ENCODE measurements at places on chromosomes 11 and 22.

DNA sequence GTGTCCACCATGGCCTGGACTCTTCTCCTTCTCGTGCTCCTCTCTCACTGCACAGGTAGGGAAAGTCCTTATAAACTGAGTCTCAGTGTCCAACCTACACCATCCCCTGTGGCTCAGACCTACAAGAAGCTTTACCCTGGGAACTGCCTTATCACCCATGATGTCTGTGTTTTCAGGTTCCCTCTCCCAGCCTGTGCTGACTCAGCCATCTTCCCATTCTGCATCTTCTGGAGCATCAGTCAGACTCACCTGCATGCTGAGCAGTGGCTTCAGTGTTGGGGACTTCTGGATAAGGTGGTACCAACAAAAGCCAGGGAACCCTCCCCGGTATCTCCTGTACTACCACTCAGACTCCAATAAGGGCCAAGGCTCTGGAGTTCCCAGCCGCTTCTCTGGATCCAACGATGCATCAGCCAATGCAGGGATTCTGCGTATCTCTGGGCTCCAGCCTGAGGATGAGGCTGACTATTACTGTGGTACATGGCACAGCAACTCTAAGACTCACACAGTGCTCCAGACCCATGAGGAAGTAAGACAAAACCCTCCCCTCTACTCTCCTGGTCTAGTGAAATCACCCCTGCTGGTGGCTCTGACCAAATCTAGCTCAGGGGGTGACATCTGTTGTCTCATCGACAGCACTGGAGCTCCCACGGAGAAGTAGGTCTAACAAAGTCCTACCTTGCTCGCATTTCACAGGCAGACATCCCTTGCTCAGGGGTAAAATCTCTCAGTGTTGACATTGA is 74.3 kb downstream of the VPREB1 start:
- no peak for DNase-seq

DNA sequence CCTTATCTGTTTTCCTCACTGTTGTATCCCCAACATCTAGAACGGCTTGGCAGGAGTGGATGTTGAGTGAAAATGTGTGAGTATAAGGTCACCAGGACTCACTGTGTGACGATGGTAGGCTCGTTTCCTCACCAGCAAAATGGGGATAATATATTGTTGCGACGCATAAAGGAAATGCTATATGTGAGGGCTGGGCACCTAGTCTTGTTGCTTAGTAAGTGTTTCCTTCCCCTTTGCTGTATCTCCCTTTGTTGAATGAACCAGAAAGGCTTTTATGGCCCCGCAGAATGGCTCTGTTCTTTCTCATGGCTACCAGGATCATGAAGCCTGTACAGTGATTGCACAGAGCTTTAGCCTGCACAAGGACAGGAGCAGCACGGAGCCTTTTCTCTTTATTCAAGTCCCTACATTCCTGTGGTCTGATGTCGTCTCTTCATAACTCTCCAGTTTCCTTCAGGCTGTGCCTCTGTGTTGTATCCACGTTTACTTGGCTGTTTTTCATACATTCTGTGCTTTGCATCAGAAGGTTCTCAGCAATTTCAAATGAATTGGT is 5.4 kb downstream of the TNRC6B start:
- DNase-seq, result no peak

- DNase-seq, result no peak
Measured at GRCh38 chr11:57792060-57792541, 30.5 kb downstream of the CTNND1 start.

DNA sequence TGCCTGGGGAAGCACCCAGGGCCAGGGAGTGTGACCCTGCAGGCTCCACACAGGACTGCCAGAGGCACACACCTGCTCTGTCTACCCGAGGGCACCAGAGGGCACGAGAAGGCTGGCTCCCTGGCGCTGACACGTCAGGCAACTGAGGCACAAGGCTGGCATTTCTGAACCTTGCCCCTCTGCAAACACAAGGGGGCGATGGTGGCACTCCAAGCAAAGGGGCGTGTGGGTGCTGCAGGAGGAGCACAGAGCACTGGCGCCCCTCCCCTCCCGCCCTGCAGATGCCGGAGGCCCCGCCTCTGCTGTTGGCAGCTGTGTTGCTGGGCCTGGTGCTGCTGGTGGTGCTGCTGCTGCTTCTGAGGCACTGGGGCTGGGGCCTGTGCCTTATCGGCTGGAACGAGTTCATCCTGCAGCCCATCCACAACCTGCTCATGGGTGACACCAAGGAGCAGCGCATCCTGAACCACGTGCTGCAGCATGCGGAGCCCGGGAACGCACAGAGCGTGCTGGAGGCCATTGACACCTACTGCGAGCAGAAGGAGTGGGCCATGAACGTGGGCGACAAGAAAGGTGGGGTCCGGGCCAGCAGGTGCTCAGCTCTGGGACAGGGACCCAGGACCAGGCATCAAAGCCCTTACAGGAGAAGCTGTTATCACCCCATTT is 20.8 kb upstream of the TXNRD2 start:
- no peak for DNase-seq

- DNase-seq, result no peak
Measured at GRCh38 chr11:111362887-111363411, 16.1 kb downstream of the POU2AF1 start.

GRCh38 chr11:12640926-12641849 is 33.0 kb upstream of the TEAD1 start:
- DNase-seq, result no peak

- DNase-seq, result no peak
Measured at GRCh38 chr11:11478687-11479086, 125.6 kb upstream of the CSNK2A3 start.

DNA sequence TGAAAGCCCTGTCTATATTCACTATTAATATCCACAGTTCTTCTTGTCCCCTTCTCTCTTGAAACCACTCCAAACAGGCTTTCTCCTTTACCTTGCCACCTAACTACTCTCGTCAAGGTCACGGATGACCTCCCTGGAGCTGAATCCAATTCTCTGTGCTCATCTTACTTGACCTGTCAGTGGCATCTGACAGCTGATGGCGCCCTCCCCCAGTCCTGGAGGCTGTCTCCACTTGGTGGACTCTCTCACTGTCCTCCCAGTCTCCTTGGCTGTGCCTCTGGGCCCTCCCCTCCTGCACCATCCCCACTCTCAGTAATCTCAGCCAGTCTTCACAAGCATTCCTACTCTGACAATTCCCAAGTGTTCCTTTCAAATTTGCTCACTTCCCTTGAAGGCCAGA is 8.7 kb downstream of the TNKS1BP1 start:
- DNase-seq, result peak; percentile 46

- DNase-seq, result no peak
Measured at GRCh38 chr11:27179334-27179733, 138.7 kb downstream of the BBOX1 start.
